Psoas muscle (tissue), 8 donors: ENCODE measurements at places on chromosomes 13 and 19.

DNA sequence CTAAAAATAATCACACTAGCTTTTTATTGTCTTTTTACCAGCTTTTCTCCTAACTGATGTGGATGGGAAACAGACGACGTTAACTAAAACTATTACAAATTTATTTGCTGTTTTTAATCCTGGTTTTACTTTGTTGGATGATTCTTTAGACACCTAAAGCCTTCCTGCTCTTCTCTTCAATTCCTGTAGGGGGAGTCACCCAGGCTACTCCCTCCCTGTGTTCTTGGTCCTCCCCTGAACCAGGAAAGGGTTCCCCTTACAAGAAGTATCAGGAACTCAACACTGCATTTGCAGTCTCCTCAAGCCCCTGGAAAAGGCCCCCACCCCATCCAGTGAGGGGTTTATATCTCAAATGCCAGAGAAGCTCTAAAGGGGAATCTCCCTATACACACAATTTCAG, 206.1 kb downstream of the SUCLA2 start:
- no peak for DNase-seq

GRCh38 chr13:68806125-68806524, 1301.5 kb upstream of the ATXN8OS start:
- DNase-seq, result no peak

GRCh38 chr13:20684041-20684440, 19.5 kb upstream of the IL17D start:
- no peak for DNase-seq

- DNase-seq, result no peak
These were observed 132.0 kb downstream of the FOXO1 start for GRCh38 chr13:40534456-40534855.

DNA sequence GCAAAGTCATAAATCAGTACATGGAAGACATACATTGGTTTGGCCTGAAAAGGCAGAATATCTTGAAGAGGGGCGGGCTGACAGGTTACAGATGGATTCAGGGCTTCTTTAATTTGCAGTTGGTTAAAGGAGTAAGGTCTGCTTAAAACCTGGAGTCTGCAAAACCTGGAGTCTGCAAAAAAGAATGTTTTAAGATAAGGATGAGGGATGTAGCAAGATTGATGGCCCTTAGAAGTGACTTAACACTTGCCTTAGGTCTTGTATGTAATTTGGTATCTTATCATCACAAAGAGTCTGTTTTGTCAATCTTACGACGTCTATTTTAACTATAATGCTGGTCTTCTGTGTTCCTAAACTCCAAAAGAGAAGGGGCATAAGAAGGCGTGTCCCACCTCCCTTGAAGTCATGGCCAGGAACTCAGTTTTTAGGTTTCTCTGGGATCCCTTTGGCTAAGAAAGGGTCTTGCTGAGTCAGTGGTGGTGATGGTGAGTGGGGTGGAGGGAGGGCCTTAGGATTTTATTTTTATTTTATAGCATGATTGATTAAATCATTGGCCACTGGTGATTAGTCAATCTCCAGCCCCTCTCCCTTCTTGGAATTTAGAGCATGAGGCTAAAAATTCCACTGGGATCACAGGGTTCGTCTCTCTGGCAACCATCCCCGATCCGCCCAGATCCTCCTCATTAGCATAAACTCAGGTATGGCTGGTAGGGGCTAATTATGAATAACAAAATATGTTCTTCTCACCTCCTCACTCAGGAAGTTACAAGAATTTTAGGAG, 10.1 kb upstream of the HAS1 start:
- DNase-seq, result no peak

- peak; percentile 95 for DNase-seq
These were observed 8.6 kb downstream of the LTBP4 start for GRCh38 chr19:40609561-40610395.

DNA sequence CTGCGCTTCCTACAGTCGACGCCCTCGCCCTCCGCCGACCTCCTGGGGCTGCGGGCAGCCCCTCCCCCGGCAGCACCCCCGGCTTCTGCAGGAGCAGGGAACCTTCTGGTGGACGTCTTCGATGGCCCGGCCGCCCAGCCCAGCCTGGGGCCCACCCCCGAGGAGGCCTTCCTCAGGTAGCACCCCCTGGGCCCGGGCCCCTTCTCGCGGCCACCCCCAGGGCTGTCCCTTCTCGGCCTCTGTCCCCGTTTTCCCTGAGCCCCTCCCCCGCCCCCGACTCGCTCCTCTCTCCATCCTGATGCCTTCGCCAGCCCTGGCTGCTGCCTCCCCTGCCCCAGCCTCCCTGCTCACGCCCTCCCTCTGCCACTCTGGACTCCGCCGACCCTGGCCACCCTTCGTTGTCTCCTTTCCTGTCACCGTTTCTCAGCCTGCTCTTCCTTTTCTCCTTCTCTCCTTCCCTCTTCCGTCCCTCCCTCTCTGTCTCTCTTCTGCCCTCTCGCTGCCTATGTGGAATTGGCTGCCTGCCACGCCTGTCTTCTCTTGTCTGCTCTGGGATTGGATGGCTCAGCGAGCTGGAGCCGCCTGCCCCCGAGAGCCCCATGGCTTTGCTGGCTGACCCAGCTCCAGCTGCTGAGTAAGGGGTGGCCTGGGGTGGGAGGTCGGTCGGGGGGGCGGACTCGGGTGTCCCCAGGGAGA, 11.0 kb downstream of the FUZ start:
- DNase-seq, result peak; percentile 96

- DNase-seq, result no peak
These were observed 7.9 kb upstream of the LGALS14 start for GRCh38 chr19:39696387-39696786.

DNA sequence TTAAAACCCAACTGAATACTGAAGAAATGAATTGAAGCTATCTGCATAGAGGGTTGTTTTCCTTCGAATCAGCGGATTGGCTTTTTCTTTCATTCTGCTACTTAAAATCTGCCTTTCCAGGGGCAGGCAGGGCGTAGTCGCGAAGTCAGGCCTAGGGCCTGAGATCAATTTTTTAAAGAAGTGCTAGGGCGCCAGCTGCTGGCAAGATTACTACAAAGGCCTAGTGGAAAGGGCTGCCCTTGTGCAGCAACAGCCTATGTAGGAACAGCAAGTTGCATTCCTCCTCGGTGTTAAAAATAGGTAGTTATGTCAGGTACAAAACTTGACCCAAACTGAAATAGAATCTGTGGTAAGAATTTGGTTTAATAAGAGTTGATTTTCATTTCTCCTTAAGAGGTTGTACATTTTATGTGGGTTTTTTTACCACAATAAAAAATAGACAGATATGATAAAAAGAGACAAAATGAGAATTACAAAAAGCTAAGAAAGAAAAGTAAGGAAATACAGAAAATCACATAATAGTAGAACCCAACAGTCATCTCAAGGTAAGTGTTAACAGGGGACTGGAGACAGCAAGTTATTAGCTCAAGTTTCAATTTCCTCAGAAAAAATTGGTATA, 9.5 kb upstream of the URAD start:
- DNase-seq, result no peak

DNA sequence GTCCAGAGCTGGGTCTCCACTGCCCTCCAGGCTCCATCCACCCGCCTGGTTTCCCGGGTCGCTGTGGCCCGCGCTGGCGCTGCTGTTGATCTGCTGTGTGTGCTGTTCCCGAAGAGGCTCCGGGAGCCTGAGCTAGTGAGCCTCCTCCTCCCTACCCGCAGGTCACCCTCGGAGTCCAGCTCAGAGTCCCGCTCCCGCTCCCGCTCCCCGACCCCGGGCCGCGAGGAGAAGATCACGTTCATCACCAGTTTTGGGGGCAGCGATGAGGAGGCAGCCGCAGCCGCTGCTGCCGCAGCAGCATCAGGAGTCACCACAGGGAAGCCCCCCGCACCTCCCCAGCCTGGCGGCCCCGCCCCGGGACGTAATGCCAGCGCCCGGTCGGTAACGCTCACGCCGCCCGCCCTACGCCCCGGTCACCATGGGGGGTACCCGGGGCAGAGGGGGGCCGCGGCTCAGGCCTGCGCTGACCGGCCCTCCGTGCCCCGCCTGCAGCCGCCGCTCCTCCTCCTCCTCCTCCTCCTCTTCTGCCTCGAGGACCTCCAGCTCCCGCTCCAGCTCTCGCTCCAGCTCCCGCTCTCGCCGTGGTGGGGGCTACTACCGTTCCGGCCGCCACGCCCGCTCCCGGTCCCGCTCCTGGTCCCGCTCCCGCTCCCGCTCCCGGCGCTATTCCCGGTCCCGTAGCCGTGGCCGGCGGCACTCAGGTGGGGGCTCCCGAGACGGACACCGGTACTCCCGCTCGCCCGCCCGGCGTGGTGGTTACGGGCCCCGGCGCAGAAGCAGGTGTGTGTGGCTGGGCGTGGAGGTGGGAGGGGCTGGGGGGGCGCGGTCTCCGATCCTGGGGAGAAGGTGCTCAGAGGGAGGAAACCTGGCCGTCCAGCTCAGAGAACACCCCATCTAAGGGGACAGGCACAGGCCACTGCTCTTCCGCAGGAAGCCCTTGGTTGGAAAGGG, 12.2 kb downstream of the ZNF296 start:
- no peak for DNase-seq

DNA sequence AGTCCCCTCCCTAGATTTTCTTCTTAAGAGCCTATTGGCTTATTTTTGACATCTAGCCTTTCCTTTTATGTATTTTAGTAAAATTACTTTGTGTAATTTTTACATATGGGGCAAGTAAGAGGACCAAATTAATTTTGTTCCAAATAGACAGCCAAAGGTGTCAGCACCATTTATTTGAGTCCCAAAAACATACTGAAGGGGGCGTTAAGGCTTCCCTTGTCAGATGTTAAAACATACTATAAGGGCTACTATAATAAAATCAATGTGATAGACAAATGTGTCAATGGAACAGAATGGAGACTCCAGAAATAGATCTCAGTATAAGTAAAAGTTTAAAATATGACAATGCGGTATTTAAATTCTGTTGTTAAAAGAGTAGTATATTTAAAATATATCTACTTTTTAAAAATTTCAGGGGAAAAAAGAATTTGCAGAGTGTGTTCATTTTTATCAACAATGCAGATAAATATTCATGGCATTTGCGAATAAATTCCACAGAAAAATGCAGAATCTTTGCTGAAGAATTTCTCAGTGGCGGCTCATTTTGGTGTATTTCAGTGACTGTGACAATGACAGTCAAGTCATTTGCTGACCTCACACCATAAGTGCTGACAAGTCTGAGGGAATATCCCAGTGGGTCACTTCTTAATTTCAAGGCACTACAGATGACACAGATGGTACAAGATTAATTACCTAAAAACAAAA, 133.7 kb downstream of the MTUS2 start:
- no peak for DNase-seq

- no peak for DNase-seq
These were observed 46.2 kb downstream of the CDK8 start for GRCh38 chr13:26300140-26300539.

GRCh38 chr13:46648166-46648607, 95.2 kb downstream of the LRCH1 start:
- DNase-seq, result no peak

DNA sequence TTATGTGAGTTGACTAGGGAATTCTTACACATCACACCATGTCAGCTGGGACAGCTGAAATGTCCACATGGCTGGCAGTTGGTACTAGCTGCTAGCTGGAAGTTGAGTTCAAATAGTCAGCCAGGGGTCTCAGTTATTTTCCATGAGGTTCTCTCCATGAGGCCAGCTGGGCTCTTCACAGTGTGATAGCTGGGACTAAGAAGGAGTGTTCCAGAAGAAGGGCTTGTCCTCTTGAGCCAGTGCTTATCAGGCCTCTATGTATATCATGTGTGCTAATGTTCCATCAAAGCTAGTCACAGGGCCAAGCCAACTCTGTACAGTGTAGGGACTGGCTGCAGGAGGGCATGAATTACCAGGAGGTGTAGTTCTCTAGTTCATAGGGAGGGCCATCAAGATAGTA, 11.8 kb downstream of the USPL1 start:
- DNase-seq, result no peak

DNA sequence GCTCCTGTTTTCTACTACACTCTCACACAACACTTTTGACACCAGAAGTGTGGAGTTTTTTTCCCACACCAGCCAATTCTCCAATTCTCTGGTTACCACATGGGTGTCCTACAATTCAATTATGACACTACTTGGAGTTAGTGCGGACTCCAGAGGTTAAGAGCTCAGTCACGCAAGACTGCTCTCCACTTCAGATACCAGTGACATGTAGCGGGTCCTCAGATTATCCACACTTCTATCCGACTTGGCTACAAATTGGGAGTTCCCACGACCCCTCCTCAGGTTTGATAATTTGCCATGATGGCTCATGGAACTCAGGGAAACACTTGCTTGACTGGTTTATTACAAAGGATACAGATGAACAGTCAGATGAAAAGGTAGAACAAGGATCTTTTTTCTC, 32.9 kb downstream of the PAN3 start:
- DNase-seq, result no peak

DNA sequence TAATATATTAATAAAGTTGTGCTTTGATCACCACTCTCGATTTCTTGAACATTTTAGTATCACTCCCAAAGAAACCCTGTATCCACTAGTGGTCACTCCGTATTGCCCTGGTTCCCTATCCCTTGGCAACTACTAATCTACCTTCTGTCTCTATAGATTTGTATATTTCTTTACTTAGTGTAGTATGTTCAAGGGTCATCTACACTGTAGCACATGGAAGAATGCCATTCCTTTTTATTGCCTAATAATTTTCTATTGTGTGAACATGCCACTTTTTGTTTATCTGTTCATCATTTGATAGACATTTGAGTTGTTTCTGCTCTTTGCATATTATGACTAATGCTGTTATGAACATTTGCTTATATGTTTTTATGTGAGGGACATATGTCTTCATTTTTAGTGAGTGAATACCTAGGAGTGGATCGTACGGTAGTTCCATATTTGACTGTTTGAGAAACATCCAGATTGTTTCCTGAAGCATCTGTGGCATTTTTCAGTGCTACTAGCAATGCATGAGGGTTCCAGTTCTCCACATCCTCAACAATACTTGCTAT, 254.0 kb downstream of the GPC6 start:
- no peak for DNase-seq

DNA sequence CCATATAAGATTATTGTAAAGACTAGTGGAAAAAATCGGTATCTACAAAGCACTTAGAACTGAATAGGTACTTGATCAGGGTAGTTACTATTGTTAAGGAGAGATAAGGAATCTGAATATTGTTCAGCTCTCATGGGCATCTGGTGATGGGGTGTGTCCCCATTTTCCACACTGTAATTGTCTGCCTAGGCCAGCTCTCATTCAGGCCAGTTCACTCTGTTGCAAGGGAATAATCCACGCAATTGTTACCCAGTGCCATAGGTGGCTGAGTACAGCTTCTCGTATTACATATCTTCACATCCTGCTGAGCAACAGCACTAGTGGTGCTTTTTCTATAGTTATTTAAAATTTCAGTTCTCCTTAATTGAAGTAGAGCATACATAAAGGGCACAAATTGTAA, 45.6 kb upstream of the C13orf42 start:
- DNase-seq, result no peak

DNA sequence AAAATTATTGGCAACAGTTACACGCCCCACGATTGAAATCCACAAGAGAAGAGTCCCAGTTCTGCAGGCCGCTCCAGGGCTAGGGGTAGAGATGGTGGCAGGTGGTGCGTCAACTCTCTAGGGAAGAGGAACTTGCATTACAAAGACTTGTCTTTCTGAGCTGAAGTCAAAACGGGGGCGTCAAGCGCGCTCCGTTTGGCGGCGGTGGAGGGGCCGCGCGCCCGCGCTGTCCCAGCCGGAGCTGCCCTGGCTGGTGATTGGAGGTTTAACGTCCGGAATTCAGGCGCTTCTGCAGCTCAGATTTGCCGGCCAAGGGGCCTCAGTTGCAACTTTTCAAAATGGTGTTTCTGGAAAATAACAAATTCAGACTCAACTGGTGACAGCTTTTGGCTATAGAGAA, 38.9 kb downstream of the SOX1 start:
- no peak for DNase-seq
